Fibroblast of villous mesenchyme (primary cell): ENCODE measurements at places on chromosomes 1 and 21. TPM values are rescaled to one million over a fixed set of nuclear protein-coding genes. Genes with fewer than 3 reads are reported as not detected.

Gene DIO1
- not detected in 2 replicates for total RNA-seq

Gene CELA2A
- total RNA-seq = not detected in 2 replicates

Gene LCE6A
- not detected in 2 replicates for total RNA-seq

Gene OR2M3
- not detected in 2 replicates for total RNA-seq

Gene AMY2B
- 2.9 and 3.5 TPM in 2 replicates for total RNA-seq

Gene PPP1R15B
- total RNA-seq = 35.1 and 49.7 TPM in 2 replicates

Gene UBL4B
- under 0.01 TPM in 1 of 2 replicates, not detected in the other for total RNA-seq

Gene ADAMTS5
- 12.6 and 28.5 TPM in 2 replicates for total RNA-seq

Gene UBE4B
- total RNA-seq = 42.8 and 47.9 TPM in 2 replicates

Gene CASP9
- 5.8 and 7.3 TPM in 2 replicates for total RNA-seq

Gene SPSB1
- total RNA-seq = 20.7 and 48.6 TPM in 2 replicates

Gene GSTM5
- 5.8 and 9.1 TPM in 2 replicates for total RNA-seq

Gene FALEC
- 0.64 and 1.3 TPM in 2 replicates for total RNA-seq

Gene GIPC2
- 0.32 and 0.43 TPM in 2 replicates for total RNA-seq

Gene BACH1
- 112 and 138 TPM in 2 replicates for total RNA-seq

Gene LRRC8B
- total RNA-seq = 0.64 and 0.86 TPM in 2 replicates

Gene ASTN1
- not detected in 2 replicates for total RNA-seq

Gene RIT1
- total RNA-seq = 44.5 and 54.8 TPM in 2 replicates

Gene WNT9A
- total RNA-seq = under 0.01 and 0.32 TPM in 2 replicates

Gene DUSP23
- 5.8 and 6.0 TPM in 2 replicates for total RNA-seq

Gene CTSE
- not detected in 2 replicates for total RNA-seq
